ENCODE measurements at places on chromosomes 6 and 20.

GRCh38 chr6:74161380-74161779, 465.4 kb downstream of the CD109 start:
- no peak for DNase-seq

DNA sequence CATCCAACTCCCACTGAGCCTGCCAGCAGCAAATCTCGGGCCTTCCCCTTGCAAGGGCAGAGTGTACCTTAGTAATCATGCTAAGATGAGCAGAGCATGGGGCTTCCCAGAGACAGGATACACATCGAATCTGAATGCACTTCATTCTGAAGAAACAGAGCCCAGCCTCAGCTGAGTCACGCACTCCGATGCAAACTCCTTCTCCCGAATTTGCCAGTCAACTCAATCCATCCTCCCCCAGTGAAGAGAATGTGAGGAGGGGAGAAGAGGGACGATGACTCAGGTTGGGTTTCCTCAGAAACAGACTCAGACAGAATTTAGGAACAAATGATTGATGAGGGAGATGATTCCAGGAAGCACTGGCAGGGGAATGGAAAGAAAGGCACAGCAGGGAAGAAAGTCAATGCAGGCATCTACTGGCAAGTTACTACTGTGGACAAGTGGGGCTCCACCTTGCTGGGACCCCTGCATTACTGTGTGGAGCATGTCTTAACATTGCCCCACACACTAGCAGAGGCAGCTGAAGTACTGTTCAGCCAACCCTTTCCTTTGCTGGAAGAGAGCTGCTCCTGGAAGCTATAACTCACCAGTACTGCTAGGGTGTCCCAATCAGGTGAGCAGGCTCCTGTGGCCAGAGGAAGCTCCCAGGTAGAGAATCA, 251.6 kb downstream of the ADGB start:
- no peak for DNase-seq

GRCh38 chr20:58693226-58694006, 816 bp downstream of the NPEPL1 start:
- no peak for DNase-seq

DNA sequence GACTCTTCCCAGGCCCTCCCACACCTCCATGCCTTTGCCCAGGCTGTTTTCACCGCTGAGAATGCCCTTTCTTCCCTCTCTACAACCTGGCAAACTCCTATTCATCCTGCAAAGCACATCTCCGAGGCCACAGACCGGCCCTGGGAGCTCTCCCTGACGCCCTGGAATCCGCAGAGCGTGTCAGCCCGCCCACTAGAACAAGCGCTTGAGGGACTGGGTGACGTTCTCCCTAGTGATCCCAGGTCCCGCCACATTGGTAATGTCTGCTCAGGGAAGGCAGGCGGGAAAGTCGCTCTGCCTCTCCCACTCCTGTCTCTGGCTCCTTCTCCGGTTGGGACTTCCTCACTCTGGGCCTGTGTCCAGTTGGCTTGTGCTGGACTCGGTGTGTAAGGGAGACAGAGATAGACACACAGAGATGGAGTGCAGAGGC, 61.6 kb downstream of the SRC start:
- no peak for DNase-seq

DNA sequence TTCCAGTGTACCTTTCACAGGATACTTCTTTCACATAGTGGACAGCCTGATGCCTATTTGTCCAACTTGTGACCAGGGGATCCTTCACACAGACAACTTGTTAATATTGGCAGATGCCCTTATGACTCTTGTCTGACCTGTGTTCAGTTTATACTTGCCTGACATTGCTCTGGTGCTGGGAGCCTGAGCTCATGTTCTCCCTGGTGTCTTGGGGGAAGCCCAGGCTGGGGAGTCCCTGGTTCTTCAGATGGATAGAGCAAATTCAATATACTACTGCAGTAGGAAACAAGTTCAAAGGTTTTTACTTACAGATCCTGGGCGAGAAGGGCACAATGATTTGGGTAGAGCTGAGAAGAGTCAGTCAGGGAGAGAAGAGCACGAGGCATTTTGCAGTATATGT, 76.1 kb downstream of the NKAIN2 start:
- no peak for DNase-seq

DNA sequence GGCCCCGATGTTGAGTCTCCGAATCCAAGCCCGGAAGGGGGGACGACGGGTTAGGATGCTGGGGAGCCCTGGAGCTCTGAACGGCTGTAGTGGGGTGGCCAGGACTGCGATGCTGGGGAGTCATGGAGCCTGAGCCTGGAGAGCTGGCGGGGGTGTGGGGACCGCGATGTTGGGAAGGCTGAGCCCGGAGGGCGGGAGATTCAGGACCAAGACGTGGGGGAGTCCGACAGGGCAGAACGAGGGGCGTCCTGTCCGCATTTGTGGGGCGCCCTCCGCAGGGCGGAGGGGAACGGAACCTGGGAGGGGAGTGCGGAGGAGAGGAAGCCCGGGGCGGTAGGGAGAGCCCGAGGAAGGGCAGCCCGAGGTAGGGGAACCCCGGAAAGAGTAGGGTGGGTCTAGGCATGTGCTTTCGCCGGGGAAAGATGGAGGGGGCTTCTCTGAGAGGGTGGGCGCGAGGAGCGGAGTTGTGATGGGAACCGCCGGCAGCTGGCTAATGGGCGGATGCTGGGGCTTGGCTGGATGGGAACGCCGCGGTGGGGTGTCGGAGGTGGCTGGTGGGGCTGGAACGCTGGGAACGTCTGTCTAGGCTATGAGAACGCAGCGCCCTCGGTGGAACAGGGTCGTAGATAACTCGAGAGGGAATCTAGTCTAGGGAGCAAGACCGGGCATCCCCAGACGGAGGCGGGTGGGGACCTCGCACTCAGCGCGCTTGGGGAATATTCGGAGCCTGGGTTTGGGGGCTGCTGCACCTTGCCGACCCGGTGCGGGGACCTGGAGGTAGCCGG, 684 bp downstream of the PAQR8 start:
- peak; percentile 25 for DNase-seq

DNA sequence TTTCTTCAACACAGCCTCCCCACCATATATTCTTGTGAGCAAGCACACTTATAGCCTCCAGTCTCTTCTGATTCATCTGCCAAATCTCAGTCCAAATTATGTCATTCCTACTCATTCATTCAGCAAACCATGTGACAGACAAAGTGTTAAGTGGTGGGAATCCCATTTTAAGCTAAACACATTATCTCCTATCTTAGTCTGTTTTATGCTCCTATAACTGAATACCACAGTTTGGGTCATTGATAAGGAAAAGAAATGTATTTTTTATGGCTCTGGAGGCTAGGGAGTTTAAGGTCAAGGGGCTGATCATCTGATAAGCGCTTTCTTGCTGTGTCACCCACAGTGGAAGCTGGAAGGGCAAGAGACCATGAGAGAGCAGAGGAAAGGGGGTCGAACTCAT, 23.9 kb upstream of the SMIM13 start:
- no peak for DNase-seq

GRCh38 chr6:35008858-35009257, 119.8 kb downstream of the ANKS1A start:
- peak; percentile 34 for DNase-seq

DNA sequence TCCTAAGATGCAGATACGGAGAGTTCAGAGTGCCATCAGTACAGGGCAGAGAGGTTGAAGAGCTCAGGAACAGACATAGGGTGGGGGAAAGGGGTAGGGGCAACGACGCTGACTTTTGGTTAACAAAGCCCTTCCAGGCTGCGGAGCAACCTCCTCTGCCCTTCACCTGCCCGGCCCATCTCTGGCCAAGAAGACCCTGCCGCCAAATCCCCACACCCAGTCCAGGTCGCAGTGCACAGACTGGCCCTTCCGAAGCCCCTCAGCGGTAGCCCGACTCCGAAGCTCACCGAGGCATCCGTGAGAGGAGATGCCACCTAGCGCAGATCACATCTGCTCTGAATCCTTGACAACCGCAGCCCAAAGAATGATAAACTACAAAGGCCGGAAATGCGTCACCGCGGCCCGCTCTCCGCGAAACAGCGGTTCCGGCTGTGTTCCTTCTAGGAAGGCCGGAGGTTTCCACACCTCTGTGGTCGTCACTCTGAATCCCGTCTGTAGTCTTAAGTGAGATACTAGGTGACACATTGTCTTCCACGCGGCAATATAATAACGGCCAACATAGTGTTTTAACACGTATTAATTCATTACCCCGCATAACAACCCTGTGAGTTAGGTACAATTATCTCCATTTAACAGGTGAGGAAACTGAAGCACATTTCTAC, at the start of gene ZSCAN23:
Gene ZSCAN23, minus strand, starts transcription at position 380 of the 662 bp plus-strand sequence. CDS start 7,225 bp downstream, outside the sequence.
- DNase-seq: peak; percentile 27

DNA sequence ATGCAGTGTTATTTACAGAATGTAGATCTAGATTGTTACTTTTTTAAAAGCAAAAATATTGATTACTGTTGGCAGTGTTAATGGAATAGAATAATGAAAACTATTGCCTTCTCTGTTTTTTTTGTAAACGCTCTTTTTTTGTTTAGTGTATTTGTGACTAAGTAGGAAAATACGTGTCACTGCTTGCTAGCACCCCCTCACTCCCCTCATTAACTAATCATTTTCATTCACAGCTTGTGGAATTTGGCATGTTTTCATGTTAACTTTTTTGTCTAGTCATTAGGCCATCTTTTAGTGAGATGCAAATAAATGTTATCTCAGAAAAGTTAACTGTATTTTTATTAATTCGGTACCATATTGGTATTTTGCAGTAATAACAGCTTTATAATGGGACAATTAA, 29.8 kb downstream of the ADGRG6 start:
- no peak for DNase-seq

DNA sequence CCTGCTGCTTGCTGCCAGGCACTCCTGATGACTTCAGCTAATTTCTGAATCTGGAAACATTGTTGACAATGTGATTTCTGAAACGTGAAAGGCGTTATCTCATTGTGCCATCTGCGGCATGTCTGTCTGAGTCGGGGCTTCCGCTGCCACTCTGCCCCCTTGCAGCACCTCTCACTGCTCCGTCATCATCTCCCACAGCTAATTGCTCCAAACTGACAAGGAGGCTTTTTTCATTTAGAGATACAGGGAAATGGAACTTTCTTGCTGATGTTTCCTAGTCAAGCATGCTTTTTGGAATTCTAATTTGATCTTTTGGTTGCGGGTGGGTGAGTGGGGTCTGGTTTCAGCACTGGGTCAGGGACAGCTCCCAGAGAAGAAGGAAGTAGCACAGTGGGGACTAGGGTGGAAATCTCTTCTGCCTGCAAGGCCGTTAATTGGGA, 233.5 kb downstream of the DHX35 start:
- DNase-seq: no peak

GRCh38 chr6:153056308-153056707, 53.8 kb upstream of the MTRF1L start:
- no peak for DNase-seq

DNA sequence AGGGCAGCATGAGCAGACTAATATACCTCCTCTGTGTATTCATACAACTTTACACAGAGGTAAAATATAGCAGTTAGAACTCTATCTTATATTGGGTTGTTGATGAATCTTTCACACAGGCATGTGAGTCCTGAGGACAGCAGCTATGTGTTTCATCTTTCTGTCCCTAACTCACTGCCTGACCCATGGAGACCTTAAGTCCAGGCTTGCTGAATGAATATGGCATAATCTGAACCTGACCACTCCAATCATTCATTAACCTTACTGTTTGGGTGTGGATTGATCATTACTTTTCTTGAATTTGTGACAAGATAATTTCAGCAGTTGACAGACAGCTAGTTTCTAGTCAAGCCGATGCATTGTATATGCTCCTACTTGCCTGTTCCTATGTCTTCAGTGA, 27.3 kb upstream of the TSPYL1 start:
- DNase-seq: no peak

DNA sequence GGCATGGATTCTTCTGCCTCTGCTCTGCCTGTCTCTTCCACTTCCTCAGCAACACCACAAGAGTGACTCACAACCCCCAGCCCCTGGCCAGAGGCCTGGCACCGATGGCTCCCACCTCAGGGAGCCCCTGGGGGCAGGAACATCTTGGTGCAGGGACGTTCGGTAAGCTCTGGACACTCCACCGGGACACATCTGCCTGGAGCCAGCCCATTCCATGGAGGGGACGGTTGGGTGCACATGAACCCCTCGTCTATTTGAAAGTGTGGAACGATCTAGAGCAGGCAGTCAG, 246.5 kb downstream of the ERMARD start:
- DNase-seq: no peak

DNA sequence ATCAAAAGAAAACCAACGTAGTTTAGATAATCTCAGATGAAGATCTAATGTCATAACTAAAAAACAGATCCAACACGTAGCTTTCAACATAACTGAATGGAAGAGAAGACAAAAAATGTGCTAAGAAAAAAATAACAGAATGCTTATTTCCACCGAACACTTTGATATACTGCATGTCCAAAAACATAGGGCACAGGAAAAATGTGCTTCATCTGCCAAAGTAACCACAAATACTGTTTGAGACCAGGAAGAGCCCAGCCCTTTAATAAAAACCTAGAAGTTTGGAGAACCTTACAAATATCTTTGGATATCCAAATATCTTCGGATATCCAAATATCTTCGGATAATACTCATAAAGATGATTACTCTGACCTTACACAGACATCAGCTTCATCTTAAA, 19.8 kb downstream of the LAMA4 start:
- DNase-seq: no peak

GRCh38 chr6:30483677-30484279, 5.5 kb upstream of the HLA-E start:
- DNase-seq: peak; percentile 57

DNA sequence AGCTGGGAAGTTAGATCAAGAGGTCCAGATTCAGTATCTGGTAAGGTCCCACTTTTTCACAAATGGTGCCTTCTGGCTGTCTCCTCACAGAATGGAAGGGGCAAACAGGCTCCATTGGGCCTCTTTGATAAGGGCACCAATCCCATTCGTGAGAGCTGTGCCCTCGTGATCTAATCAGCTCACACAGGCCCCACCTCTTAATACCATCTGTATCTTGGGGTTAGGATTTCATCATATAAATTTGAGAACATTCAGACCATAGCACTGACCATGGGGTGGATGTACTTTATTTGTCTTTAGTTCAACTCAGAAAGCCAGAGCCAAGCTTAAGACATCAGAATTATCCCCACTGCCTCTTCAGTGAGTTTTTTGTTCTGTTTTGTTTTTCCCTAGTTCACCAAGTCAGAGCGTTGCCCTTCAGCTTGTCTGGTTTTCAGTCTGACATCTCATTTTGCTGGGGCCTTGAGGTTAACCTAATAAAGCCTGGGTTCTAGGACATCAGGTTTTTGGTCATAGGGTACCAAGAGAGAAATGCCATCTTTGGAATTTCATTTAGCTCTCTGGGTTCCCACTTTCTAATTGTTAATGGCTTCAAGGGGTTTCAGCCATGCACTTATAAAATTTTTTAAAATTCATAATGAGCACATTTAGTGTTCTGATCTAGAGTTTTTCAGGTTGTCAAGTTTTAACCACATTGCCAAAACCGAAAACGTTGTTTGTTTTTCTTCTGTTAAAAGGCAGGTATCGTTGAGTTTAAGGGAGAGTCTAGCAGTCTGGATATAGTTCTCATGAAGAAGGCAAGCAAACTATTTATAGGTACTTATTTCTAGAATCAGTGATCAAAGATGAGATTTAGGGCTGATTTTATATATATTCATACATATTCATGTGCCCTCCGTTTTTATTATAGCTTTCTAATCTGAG, 19.0 kb downstream of the SENP6 start:
- no peak for DNase-seq
